Nucleus accumbens (tissue), 56 donors: ENCODE measurements at places on chromosomes 3 and 15.
A peak's percentile ranks its signal among the peaks of the same experiment; 100 is the strongest.

DNA sequence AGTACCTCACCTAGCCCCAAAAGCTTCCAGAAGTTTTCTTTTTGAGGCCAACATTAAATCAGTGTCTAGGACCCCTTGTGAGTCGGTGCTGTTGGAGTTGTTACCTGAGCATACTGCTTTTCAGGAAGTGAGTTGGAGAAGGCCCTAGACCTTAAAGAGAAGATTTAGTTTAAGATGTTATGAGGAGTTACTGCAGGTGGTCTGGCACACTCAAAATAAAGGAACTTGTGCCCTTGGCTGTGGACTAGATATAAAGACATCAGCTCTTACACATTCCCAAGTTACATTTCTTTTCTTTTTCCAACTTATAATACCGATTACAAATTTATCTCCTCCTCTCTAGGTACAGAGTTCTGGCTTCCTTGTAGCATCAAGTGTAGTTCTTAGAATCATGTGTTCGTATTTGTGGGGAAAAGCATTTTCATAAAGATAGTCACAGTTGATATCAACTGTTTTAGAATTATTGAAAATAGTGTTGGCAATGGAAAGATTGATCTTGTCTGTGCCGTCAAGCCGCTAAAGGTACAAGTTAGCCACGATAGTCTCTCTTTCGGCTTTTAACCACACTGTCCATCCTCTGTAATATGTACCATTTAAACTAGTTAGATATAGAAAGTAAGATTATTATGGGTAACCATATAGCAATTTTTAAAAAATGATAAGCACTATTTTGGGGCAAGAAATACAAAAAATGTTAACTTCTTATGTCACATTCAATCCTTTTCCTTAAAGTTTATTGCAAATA is 8.6 kb downstream of the ZIC1 start:
- no peak for DNase-seq

- DNase-seq: no peak
Observed at GRCh38 chr15:96369351-96369750, 38.9 kb downstream of the NR2F2 start.

GRCh38 chr3:107956991-107957900 is 133.6 kb downstream of the CD47 start:
- peak; percentile 43 for DNase-seq

DNA sequence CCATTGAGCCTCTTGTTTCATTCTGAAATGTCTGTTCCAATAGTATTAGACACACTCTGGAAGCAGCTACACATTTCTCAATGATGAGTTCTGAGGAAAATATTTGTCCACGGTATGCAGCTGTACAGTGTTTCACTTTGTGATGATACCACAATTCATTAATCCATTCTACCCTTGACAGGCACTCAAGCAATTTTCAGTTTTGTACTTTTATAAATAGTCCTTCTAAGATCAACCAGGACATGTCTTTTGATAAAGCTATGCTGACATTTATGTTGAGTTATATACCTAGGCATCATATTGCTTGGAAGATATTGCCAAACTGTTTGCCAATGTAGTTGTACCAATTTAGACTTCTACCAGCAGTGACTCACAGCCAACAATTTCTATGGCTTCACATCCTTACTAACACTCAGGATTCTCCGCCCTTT is 165.1 kb upstream of the COL8A1 start:
- DNase-seq: no peak

GRCh38 chr15:75371901-75372688 is 3.7 kb upstream of the MAN2C1 start:
- DNase-seq: no peak

DNA sequence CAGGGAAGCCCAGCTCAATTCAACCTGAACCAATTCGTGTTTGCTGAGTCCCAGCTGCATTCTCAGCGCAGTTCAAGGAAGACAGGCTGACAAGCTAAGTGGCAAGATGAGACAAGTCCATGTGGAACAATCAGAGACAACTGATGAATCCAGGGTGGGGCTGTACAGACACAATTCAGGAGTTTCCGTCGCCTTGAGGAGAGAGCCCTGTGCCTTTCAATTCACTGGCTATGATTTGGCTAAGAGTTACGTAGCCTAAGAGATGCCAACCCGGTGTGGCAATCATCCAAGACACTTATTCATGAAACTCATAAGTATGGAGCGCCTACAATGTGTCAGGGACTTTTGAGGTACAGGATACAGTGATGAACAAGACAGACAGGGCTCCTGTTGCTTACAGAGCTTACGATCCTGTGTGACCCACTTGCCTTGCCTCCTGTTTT is 15.5 kb upstream of the ZBED2 start:
- no peak for DNase-seq
